Activated naive CD4-positive, alpha-beta T cell (primary cell): ENCODE measurements at places on chromosomes 5 and 9.

- DNase-seq: no peak
Measured at GRCh38 chr9:96875461-96876142, 21.3 kb upstream of the ZNF782 start.

DNA sequence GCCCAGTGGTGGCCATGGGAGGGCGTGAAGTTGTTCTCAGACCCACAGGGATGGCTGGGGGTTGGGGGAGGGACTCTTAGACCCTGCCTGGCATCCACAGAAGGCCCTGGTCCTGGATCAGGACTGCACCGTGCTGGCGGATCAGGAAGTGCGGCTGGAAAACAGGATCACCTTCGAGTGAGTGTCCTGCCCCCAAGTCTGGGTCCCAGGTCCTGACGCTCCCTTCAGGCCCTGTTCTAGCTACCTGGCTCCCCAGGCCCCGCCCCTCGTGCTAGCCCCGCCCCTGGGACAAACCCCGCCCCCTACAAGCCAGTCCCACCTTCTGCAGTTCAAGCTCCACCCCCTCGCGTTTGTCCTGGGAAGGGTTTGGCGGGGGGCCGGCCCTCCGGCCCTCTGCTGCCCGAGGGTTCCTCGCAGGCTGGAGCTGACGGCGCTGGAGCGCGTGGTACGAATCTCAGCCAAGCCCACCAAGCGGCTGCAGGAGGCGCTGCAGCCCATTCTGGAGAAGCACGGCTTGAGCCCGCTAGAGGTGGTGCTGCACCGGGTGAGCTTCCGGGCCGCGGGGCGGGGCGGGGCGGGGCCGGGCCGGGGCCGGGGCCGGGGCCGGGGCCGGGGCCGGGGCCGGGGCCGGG, 12.9 kb downstream of the RGS14 start:
- DNase-seq: no peak

DNA sequence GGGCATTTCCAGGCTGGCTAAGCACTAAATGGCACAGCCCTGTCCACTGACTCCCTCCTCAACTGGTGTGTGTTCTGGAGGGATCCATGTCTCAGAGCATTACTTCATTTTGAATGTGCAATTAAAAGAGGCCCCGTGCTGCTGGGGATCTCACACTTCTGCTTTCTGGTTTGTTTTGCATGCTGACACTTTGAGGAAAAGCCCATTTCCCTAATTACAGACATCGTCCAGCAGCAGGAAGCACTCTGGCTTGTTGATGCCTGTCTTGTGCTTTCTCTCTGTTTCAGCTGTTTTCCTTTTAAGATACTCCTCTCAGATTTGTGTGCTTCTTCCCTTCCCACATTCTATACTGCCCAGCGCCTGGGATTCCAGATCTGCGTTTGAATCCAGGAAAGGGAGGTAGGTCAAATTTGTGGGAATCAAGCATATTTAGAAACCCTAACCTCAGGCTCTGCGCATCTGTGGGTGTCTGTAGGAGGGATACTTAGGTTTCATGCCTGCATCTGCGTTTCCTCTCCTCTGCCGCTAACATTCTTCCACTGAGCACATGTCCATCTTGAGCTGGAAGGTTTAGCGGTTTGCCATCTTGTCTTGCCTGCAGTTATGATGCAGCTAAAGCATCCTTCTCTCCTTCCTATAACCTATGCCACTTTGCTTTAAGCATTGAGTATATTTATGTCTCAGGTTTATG, 25.7 kb downstream of the SYK start:
- DNase-seq: no peak

DNA sequence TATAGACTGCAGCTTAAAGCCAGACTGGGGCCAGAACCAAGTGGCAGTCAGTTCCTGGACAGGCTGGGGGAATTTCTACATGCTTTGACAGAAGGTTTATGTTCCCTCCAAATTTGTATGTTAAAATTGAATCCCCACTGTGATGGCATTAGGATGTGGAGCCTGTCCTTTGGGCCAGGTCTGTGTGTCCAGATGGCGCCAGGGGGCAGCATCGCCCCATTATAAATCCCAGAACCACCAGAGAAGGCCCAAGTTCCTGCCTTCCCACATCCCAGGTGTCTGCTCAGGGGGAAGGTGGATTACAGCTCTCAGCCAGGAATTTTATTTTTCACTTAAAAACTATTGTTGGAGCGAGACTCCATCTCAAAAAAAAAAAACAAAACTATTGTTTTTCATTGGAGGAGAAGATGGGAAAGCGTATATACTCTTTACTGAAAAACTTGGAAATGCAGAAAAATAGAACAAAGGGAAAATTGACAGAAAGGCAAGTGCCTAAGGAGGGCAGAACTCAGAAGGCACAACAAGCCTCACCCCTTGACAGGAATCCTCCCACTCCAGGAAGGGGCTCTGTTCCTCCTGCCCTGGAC, 5.0 kb downstream of the IL3 start:
- DNase-seq: no peak

DNA sequence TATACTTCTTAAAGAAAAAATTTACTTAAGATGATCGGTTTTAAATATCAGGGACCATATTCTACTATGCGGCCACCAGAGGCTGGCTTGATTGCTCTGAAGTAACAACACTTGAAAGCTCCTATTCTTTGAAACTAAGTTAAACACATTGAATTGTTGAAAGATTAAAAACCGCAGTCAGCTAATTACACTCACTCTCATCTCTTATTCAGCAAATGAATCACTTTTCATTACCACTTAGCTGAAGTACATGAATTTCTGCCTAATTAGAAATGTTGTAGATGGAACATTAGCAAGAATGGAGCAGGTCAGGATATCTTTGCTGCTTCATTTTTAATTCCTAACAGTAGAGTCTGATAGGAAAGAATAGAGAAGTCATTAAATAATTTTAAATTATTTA, 42.3 kb downstream of the LSM11 start:
- DNase-seq: no peak

- DNase-seq: no peak
Measured at GRCh38 chr9:19875291-19875920, 86.6 kb upstream of the SLC24A2 start.
